ENCODE measurements at places on chromosomes 7 and 10.

GRCh38 chr7:123023126-123023525 lies 27.6 kb upstream of the TAS2R16 start:
- DNase-seq, result no peak

DNA sequence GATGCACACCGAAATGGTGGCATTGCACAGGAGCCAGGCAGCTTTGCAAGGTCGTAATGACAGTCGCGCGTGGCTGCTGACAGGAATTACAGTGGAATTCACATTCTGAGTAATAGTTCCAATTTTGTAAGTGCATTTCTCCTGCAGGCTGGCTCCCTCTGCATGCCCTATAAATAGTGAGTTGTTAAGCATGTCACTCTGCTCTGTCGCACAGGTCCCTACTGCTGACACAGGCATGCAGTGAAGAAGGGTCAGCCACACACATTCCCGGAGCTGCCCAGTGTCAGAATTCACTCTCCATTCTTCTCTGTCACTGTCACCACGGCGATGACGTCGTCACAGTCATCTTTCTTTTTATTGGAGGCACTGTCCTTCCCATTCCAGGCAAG lies 49.2 kb upstream of the SHH start:
- no peak for DNase-seq

- no peak for DNase-seq
Measured at GRCh38 chr10:59234816-59235429, 58.5 kb downstream of the PHYHIPL start.

GRCh38 chr10:106780632-106781031 lies 383.9 kb downstream of the SORCS1 start:
- DNase-seq, result no peak

- no peak for DNase-seq
Measured at GRCh38 chr7:150365673-150366398, 2.8 kb upstream of the REPIN1 start.

- DNase-seq, result no peak
Measured at GRCh38 chr10:96833220-96834001, 1.3 kb downstream of the LCOR start.

DNA sequence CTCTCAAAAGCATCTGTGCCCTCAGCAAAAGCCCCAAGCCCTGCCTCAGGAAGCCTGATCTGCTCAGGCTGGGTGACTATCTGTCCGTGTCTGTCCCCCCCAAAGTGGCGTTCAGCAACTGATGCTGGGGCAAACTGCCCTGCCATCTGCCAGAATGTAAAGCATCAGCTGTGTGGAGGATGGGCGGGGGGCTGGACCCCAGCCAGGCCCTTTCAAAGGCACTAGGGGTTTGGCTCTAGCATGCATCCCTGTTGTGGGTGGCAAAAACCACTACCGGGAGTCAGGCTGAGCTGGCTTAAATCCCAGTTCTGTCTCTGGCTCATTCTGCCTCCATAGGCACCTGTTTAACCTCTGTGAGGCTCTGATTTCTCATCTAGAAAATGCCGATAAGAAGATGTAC lies 35.5 kb downstream of the GPRIN2 start:
- no peak for DNase-seq

DNA sequence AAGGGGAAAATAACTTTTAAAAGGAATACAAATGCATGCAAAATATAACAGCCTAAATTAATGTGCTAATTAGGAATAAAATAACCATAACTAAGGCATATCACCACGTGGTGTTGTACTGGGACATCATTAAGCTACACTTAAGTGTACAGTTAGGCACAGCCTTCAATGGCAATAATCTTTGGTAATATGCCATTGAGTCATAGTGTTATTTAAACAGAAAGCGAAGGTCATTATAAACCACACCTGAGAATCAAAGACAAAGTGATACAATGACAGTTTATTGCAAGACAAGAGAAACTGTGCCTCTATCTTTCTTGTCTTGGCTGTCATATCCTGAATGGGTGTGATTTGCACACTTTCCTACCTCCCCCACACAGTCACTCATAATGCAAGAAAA lies 30.5 kb upstream of the AUTS2 start:
- no peak for DNase-seq

Measured in GM12892 (cell line).